Prostate gland (tissue), 2 donors: ENCODE measurements at places on chromosomes 12 and 14. TPM values are rescaled to one million over a fixed set of nuclear protein-coding genes. Genes with fewer than 3 reads are reported as not detected.

EPYC gene
- total RNA-seq: not detected

GRCh38 chr14:98957211-98958047, 314.6 kb downstream of the BCL11B start:
- no peak overlapping the region for H3K27ac ChIP-seq
- H3K4me3 ChIP-seq: no peak overlapping the region
- no peak for DNase-seq
- no peaks in the 10 kb centered on the region for H3K4me1 ChIP-seq
- no peaks in the 10 kb centered on the region for H3K36me3 ChIP-seq

GRCh38 chr12:104223712-104224111, 8.1 kb downstream of the TXNRD1 start:
- no peaks in the 10 kb centered on the region for H3K27me3 ChIP-seq
- H3K4me3 ChIP-seq: no peak overlapping the region
- H3K4me1 ChIP-seq: peaks cover 7% of the 10 kb centered on the region
- H3K27ac ChIP-seq: no peak overlapping the region
- H3K36me3 ChIP-seq: no peaks in the 10 kb centered on the region
- DNase-seq: no peak

- H3K4me1 ChIP-seq: peaks cover 14% of the 10 kb centered on the region
- DNase-seq: peak; percentile 92
- H3K4me3 ChIP-seq: no peak overlapping the region
- no peaks in the 10 kb centered on the region for H3K36me3 ChIP-seq
Measured at GRCh38 chr14:103576371-103577024, 13.7 kb downstream of the COA8 start.

GRCh38 chr14:37658156-37658555, 62.7 kb downstream of the TTC6 start:
- DNase-seq: no peak
- no peak overlapping the region for H3K4me3 ChIP-seq
- no peaks in the 10 kb centered on the region for H3K27me3 ChIP-seq
- H3K36me3 ChIP-seq: no peaks in the 10 kb centered on the region

TMEM30B gene
- 57.1 TPM for total RNA-seq

TAS2R42 gene
- not detected for total RNA-seq

DNA sequence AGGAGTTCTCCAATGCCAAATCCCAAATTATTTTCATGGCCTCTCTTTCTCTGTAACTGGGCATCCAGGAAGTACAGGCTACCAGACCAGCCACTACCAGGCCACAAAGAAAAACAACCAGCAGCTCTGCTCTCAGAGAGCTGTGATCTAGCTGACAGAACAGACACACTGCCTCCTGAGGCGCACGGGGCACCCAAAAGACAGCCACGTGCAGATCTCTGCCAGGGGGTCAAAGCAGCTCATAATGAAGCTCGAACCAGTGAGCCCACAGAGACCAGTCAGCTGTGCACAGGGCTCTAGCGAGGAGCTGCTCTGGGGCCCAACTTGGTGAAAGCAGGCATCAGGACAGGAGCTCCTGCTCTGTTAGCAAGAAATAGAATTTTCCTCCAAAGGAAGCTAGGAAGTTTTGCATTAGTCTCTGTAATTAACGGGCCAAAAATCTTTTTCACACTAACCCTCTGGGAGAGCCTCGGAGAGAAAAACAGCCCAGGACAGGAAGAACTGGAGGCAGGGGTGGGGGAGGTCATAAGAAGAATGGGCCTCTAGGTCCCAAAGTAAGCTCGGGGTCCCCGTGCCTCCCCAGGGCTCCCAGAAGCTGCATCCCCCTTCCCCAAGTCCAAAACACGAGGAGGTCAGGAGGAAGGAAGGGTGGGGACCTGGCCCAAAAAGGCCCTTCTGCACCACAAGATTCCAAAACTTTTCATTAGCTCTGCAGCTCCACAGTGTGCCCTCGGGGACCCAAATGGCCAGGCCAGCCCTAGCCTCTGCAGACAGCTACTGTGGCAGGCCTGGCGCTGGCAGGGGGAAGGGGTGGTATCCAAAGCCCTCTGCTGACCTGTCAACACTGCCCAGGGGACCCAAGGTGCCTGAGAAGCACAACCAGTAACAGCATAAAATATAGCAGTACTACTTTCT, 30.2 kb downstream of the ACTN1 start:
- no peaks in the 10 kb centered on the region for H3K27me3 ChIP-seq
- peak overlapping the region; percentile 63 for H3K27ac ChIP-seq
- DNase-seq: no peak
- no peak overlapping the region for H3K4me3 ChIP-seq
